ENCODE measurements at places on chromosomes 4 and X. TPM values are rescaled to one million over a fixed set of nuclear protein-coding genes. Genes with fewer than 3 reads are reported as not detected.

- DNase-seq, result no peak
Measured at GRCh38 chr4:136369073-136369472, 1163.2 kb downstream of the PCDH18 start.

The IQCM gene
- not detected for total RNA-seq

DNA sequence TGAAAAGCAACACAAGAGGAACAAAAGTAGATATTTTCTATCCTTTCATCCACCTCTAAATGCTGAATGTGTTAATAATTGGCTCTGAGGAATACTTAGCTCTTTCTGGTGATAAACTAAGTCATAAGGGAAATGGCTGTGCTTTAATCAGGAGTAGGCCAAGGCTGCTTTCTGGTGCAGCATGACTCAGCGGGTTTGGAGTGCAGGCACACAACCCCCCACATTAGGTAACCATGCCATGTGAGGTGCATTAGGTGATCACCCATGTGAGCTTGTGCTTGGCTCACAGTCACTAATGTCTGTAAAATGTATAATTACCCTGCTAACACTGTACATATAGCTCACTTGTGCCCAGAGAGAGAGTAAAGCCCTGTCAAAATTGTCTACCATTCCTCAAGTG, 57.2 kb downstream of the USP38 start:
- no peak for DNase-seq

GRCh38 chrX:91122151-91122694, 312.4 kb upstream of the PABPC5 start:
- DNase-seq, result no peak

- peak; percentile 70 for DNase-seq
Measured at GRCh38 chrX:74535408-74536151, 78.8 kb downstream of the RLIM start.

GRCh38 chrX:106935175-106935574, 15.0 kb downstream of the CLDN2 start:
- DNase-seq, result no peak

- no peak for DNase-seq
Measured at GRCh38 chr4:35516102-35516501, 728.2 kb downstream of the ARAP2 start.

- no peak for DNase-seq
Measured at GRCh38 chrX:867502-867901, 236.9 kb downstream of the SHOX start.

DNA sequence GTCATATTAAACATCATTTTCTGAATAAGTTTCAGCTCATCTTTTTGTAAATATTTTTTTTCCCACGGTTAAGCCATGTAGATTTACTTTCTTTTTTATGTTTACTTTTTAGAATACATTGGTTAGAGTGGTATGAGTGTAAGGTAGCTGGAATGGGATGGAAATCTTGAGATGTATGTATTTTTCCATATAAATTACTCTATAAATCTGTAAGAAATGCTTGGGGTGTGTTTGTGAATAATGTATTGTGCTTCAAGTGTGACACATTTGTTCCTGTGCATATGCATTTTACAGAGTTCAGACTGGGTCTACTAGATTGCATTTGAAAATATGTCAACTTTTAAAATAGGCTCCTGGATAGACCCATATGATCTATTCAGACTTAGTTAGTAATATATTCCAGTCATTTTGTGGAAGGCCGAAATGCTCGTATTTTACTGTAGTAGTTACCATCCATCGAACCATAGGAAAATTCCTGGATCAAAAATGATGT, 756.8 kb downstream of the RAPGEF2 start:
- no peak for DNase-seq

- no peak for DNase-seq
Measured at GRCh38 chr4:1164956-1165545, 7.3 kb downstream of the SPON2 start.

The RAB33A gene
- total RNA-seq, result 25.4 TPM

The PDHA2 gene
- total RNA-seq, result not detected

GRCh38 chrX:75301060-75301459, 27.2 kb downstream of the UPRT start:
- DNase-seq, result no peak

GRCh38 chrX:44675362-44676024, 132.8 kb upstream of the FUNDC1 start:
- no peak for DNase-seq

- no peak for DNase-seq
Measured at GRCh38 chr4:148278310-148278709, 163.9 kb downstream of the NR3C2 start.

DNA sequence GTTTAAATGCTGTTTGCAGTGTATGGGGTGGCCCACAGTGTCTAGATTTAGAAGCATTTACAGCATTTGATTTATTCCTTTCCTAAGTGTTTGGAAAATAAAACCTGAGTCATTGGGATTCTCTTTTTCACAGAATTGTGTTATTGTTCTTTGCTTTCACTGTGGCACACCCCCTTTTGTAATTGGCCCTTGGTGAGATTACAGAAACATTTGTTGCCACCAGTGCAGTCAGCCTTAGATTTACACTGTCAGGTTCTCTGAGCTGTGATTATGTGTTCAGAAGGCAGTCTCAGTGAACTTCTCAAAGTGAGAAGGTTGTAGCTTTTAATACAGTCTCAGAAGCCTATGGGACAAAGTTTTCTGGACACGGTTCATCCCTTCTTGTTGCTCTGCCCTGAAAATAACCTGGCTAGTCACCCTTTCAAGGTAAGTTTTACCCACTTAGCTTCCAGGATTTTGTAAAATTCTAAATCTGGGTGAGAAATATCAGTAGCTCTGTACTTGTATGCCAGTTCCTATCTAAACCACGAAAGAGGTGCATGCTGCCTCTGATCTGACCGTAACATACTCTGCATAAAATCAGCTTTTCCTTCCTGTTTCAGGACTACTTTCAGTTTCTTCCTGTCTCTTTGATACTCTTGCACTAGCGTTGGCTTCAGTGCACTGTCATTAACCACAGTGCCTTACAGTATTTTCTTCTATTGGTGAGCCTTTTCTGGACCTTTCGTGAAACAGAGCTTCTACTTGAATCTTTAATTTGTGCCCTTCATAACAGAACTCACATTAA, 12.6 kb downstream of the RUFY3 start:
- DNase-seq, result peak; percentile 63

DNA sequence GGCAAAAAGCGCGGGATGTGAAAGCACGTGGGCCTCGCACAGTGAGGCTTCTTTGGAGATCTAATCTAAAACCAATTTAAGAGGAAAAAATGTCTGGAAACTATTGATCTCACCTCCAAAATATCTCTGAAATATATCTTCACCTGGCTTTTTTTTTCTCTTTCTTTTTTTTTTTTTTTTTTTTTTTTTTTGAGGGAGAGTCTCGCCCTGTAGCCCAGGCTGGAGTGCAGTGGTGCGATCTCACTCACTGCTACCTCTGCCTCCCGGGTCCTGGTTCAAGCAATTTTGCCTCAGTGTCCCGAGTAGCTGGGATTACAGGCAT, 383 bp upstream of the ZMAT1 start:
- DNase-seq, result no peak

DNA sequence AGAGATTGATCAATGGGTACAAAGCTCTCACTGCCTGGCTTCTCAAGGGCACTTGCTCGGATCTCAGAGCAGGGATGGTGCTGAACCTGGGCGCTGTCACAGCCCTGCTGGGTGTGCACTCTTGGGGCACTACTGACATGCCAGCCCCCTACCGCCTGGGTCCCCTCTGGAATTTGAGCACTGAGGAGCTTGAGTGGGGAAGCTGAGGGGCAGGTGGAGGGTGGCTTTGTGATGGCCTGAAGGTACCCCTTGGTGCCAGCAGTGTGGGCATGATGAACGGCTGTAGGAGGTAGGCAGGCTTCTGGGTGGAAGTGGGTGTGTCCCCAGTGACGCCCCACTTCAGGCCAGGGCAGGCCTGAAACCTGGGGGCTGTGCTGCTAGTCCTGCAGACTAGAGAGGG, 379.1 kb upstream of the GRID2 start:
- no peak for DNase-seq

DNA sequence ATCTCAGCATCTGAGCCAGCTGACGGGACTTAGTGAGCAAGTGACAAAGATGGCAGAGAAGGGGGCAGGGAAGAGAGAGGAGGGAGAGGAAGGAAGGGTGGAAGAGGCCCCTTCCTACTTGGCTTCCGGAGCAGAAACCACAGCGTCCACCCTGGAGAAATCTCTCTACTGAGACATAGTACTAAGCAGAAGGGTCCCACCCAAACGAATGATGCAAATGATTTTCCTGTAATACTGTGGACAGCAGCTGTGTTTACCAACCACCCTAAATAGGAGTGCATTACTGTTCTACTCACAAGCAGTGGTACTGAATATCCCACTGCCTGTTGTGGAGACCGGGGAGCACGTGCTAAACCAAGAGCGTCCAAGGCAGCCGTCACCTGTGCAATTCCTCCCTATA, 29.4 kb downstream of the DTHD1 start:
- peak; percentile 79 for DNase-seq

The CFAP299 gene
- total RNA-seq, result not detected

DNA sequence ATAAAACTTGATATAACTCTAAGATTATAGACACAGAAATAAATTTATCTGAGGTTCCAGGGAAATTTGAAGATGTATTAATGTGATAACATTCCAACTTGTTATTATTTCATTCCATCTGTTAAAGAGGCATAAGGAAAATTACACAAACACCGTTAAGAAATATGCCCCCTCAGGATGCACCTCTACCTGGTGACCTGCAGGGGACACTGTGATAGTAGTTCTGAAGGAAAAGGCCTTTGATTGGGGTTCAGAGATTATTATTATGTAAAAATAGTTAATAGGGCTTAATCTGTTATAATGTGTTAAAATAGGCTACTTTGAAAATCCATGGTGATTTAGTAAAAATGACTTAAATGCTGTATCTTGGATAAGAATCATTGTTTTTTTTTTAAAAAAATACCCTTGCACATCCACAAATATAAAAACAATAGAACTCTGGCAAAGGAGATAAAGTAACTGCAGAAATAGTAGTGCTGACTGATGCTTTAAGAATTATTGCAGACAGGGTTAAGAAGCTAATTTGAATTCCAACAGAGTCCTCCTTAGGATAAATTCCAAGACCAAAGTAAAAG, 6.1 kb upstream of the ABRAXAS1 start:
- no peak for DNase-seq

DNA sequence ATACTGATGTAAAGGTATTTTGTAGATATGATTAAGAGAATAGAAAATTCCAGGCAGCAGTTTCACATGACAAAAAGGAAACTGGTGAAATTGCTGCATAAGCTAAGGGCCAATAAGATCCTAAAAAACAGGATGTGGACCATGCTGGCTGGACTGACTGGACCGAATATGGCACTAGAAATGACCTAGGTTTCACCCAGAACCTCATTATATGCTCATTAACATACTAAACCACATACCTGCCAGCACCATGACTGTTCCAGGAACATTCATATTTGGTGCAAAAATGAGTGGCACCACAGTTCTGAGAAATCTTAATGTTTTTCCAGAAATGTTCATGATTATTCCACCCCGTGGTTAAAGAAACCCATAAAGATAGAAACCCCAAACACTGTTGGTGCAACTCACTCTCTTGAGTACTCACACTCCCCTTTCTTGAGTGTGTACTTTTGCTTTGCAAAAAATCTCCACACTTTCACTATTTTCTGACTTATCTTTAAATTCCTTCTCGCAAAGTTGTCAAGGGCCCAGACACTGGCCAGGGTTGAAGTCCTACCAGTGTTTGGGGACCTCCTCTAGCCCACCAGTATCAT, 74.0 kb downstream of the FANCB start:
- DNase-seq, result no peak

The ANOS1 gene
- total RNA-seq, result not detected

All from natural killer cell treated with Interleukin-12 subunit alpha and Interleukin-12 subunit beta and Interleukin-15 and Interleukin-18, amount 100 ng/mL, for 72 hours (primary cell).